Purkinje cell (primary cell): ENCODE measurements at places on chromosomes 3 and 15. TPM values are rescaled to one million over a fixed set of nuclear protein-coding genes. Genes with fewer than 3 reads are reported as not detected.

The NEIL1 gene
- polyA plus RNA-seq: 2.0 and 6.4 TPM in 2 replicates

The CADM2 gene
- 94.3 and 107 TPM in 2 replicates for polyA plus RNA-seq

The FETUB gene
- polyA plus RNA-seq: not detected in 2 replicates

The KY gene
- polyA plus RNA-seq: 3.0 and 3.6 TPM in 2 replicates
